Dermis microvascular lymphatic vessel endothelial cell (primary cell): ENCODE measurements at places on chromosomes 1 and 21. TPM values are rescaled to one million over a fixed set of nuclear protein-coding genes. Genes with fewer than 3 reads are reported as not detected.

Gene DNAJC28
- total RNA-seq, result 0.89 and 1.2 TPM in 2 replicates

Gene ATXN7L2
- 0.90 and 1.3 TPM in 2 replicates for total RNA-seq

Gene ZBTB21
- total RNA-seq, result 3.0 and 4.2 TPM in 2 replicates

Gene CGN
- total RNA-seq, result 0.13 TPM in 2 replicates

Gene C1orf87
- not detected in 2 replicates for total RNA-seq
